ENCODE measurements at places on chromosomes 5 and 9.

GRCh38 chr5:66516550-66516949 lies 79.6 kb upstream of the MAST4 start:
- no peak for DNase-seq

DNA sequence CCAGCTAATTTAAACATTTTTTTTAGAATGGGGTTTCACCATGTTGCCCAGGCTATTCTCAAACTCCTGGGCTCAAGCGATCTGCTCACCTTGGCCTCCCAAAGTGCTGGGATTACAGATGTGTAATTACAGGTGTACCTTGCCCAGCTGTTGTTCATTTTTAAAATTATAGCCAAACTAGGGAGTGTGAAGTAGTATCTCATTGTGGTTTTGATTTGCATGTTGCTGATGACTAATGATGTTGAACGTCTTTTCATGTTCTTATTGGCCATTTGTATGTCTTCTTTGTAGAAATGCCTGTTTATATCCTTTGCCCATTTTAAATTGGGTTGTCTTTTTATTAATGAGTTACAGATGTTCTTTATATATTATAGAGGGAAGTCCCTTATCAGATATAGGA lies 31.5 kb downstream of the EHMT1 start:
- DNase-seq, result no peak

- no peak for DNase-seq
Measured at GRCh38 chr5:11494340-11494739, 409.9 kb downstream of the CTNND2 start.

DNA sequence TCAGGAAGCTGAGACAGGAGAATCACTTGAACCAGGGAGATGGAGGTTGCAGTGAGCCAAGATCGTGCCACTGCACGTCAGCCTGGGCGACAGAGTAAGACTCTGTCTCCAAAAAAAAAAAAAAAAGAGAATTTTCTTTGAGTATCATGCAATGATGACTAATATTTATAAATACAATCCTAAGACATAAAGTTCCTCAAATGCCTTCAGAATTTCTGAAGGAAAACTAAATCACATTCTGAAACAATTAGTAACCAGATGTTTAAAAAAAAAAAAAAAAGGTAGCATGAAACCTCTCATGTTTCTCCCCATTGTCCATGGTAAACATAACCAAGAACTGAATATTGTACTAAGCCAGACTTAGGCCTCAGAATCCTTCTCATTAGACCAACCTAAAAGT lies 23.1 kb downstream of the MLLT3 start:
- no peak for DNase-seq
